ENCODE measurements at places on chromosomes 3 and 15.
A peak's percentile ranks its signal among the peaks of the same experiment; 100 is the strongest.

DNA sequence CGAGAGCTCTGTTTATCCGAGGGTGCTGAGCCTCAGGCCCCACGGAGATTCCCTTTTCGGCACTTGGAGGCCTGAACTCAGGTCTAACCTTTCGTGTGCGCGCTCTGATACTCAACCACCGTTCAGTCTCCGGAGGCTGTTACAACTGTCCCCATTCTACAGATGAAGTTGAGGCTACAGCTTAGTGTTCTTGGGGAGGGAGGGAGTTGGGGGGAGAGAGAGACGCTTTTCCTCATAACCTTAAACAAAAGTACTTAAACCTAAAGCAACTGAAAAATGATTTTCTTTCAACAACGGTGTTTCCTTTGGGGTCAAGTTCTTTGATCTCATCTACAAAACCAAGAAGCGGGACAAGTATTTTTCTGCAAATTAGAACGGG, 952 bp upstream of the CHST2 start:
- no peak for DNase-seq

- peak; percentile 74 for DNase-seq
These were observed 18.8 kb downstream of the PSTPIP1 start for GRCh38 chr15:77013776-77014131.

- no peak for DNase-seq
These were observed 88.9 kb upstream of the PTX3 start for GRCh38 chr3:157347577-157348303.

DNA sequence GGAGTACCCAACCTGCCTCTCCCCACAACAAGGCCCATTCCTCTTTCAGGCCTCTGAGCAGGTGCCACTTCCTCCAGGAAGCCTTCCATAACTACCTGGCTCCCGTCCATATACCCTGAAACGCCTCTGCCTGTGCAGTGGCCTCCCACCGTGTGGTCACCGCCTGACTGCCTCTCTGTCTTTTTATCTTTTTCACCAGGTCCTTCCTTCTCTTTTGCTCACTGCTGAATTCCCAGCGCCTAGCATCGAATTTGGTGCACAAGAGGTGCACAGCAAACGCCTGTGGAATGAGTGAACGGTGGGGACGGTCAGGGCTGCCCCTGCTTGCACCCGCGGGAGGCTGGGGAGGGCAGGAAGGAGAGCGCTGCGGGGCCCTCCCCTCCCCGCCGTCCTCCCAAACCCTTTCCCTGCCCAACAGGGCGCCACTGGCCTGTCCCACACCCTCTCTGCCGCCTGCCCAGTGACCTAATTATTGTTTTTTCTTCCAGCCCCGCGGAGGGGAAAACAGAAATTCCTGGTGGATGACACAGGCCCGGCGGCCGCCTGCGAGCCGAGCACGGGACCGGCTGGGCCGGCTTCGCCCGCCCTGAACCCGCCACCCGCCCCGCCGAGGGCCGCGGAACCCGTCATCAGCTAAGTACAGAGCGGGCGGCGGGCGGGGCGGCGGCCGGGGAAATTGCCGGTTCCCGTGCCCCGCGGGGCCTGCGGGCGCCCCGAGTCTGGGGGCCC, 140.1 kb downstream of the SMAD6 start:
- DNase-seq = peak; percentile 8

GRCh38 chr15:94743668-94744067, 512.3 kb downstream of the MCTP2 start:
- DNase-seq = no peak

DNA sequence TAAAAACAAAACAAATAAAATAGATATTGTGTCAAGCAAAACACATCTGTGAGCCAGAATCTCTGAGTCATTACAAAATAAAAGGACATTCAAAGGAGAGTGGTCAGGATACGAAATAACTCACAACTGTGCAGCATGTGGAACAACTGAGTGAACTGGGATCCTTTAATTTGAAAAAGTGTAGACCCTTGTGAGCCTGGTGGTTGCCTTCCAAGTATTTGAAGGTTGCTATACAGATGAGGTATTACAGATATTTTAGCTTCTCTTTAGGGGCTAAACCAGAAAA, 26.7 kb downstream of the KCNMB2 start:
- no peak for DNase-seq

- no peak for DNase-seq
These were observed 2.9 kb downstream of the MYD88 start for GRCh38 chr3:38141173-38141951.

DNA sequence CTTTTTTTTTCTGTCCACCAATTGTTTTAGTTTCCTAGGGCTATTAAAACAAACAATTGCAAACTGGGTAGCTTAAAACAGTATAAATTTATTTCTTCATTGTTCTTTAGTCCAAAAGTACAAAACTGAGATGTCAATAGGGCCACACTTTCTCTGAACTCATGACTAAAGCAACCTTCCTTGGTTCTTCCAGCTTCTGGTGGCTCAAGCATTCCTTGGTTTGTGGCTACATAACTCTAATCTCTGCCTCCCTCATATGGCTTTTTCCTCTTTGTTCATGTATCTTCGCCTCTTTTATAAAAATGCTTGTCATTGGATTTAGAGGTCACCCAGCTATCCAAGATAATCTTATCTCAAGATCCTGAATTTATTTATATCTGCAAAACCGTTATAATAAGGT, 914.5 kb upstream of the EPHA6 start:
- no peak for DNase-seq

DNA sequence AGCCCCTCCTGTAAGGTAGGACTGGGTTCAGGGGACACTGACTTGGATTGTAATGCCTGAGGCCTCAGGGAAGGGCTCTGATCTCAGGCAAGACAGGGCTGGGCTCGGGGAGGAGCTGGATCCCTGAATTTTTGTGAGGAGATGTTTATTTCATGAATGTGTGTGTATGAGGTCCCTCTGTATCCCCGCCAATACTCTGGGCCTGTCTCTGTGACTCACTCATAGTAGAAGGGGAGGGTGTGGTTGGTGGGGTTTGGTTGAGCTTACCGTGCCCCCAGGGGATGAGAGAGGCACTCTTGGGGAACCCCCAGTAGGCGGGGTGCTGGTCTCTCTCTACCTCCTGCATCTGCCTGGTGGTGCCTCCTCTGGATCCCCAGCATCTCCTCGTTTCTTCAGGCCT, 28.1 kb downstream of the RPSA start:
- DNase-seq = no peak

DNA sequence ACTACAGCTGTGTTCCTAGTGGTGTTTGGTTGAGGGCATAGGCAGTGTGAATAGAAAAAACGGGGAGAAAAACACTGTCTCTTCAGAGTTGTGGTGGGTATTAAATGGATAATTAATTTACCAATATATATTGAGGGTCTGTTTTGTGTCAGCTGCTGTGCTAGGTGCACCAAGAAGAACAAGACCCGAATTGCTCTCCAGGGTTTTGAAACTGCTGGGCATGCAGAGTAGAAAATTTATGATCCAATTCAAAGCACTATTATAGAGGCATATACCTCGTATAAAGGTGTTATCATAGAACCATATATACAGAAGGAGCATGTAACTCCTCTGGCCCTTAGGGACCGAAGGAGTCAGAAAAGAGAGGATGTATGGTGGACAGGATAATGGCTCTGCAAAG, 1.6 kb upstream of the NMD3 start:
- DNase-seq = no peak

- no peak for DNase-seq
These were observed 257.5 kb upstream of the LRTM1 start for GRCh38 chr3:55185380-55185779.

- DNase-seq = no peak
These were observed 256.2 kb upstream of the IL12A start for GRCh38 chr3:159732172-159733111.

DNA sequence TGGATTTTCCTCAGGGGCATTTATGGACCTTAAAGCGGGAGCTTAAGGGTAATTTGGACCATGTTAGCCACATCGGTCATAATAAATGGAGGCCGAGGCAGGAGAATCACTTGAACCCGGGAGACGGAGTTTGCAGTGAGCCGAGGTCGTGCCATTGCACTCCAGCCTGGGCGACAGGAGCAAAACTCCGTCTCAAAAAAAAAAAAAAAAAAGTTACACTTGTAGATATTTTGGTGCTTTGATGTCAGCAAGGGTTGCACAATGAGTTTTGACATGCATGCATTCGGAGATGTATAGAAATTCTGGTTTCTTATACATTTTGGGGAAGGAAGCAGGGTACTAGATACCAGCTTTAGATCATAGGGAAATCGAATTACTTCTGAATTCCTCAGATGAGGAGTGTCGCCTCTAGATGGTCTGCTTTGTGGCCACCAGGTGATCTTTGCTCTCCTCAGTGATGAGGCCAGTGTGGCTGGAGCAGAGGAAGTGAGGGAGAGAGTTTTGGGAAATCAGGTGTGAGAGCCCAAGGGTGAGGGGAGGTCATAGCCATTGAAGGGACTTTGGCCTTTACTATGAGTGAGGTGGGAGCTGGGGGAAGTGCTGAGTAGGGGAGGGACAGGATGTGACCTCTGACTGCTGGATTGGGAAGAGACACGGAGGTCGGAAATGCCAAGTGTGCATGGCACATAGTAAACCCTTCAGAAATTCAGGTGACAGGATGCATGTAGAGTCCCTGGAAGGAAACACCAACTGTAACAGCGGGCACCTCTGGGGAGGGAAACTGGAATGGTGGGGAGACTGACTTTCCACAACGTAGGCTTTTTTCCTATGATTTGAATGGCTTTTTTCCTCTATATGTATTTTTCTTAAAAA, 8.4 kb upstream of the RBSN start:
- DNase-seq = no peak

- no peak for DNase-seq
These were observed 103.6 kb upstream of the ICE2 start for GRCh38 chr15:60582370-60583036.

DNA sequence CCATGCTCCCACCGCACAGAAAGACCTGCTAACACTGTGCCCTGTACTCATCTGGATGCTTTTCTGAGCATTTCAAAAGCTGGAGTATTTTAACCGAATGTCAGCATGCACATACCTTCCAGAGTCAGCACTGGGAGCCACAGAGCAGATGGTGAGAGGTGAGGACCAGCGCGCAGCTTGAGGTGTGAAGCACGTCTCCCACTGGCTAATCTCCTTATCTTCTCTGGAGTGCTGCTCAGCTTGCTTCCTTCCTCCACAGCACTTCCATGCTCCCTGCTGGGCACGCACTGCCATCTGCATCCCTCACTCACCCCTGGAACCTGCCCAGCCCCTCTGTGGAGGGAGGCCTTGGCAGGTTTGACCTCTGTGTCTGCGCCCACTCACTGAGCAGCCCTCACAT, at the start of gene GNB5:
TSS of gene GNB5 (minus strand) at position 186 of the 400 bp plus-strand sequence. CDS start 6,716 bp downstream, outside the sequence.
- DNase-seq = no peak

DNA sequence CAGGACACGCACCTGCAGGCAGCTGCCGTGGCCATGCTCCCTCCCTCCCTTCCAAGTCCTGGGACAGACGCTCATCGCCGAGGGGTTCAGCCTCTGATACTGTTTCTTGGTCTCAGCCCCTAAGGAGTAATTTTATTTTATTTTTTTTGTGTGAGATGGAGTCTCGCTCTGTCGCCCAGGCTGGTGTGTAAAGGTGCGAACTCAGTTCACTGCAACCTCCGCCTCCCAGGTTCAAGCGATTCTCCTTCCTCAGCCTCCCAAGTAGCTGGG, 53.7 kb downstream of the ADAMTS7 start:
- DNase-seq = no peak

DNA sequence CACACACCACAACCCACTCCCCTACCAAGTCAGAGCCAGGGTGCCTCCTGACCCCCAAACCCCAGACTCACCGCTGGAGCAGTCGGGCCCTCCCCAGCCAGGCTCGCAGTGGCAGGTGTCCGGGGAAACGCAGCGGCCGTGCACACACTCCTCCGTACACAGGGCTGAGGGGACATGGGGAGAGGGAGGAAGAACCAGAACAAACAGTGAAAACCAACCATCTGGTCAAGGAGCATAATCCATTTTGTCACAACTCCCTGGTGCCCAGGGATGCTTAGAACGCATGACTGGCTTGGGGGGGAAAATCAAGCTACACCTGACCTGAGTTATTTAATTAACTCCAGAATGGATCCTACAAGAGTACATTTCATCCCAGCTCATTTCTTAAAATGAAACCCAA, 159.2 kb downstream of the MEGF11 start:
- DNase-seq = no peak

DNA sequence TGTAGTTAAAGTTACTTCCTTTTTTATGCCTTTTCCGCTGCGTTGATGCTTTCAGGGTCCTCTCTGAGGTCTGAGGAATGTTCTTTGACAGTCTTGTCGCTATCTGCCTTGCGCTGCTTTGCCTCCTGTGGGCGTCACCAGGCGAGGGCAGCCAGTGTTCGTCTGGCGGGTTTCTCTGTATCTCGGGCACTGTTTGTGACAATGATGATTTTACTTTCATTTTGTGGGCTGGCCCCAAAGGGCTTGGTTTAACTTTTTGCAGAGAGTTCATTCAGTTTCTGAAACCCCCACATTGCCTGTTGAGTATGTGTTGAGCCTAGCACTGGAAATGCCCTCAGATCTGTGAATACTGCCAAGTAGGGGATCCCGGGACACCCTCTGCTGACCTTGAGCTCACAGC, 24.6 kb upstream of the SACM1L start:
- peak; percentile 46 for DNase-seq

- DNase-seq = no peak
These were observed 95.7 kb upstream of the CHRM5 start for GRCh38 chr15:33872416-33873106.

DNA sequence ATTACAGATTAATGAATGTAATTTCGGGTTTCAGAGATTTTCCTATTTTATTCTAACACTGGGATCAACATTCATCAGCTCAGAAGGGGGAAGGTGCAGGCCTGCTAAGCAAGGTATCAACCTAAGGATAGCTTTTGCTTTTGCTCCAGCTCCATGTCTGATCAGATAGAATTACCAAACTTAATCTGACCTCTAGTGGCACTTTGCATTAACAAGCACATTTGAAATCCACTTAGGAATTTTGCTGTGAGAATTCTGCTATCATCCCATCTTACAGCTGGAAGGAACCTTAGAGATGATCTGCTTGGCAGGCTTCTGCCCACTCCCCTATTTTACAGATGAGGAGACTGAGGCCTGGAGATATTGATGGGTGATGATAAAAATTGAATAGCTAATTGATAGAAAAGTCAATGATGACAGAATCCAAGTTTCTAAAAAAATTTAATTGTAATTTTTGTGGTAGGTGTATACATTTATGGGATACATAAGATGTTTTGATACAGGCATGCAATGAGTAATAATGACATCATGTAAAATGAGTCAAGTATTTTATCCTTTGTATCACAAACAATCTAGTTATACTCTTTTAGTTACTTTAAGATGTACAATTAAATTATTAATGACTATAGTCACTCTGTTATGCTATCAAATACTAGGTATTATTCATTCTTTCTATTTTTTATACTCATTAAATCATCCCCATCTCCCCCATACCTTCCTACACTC, 209.2 kb upstream of the ZPLD1 start:
- DNase-seq = no peak

DNA sequence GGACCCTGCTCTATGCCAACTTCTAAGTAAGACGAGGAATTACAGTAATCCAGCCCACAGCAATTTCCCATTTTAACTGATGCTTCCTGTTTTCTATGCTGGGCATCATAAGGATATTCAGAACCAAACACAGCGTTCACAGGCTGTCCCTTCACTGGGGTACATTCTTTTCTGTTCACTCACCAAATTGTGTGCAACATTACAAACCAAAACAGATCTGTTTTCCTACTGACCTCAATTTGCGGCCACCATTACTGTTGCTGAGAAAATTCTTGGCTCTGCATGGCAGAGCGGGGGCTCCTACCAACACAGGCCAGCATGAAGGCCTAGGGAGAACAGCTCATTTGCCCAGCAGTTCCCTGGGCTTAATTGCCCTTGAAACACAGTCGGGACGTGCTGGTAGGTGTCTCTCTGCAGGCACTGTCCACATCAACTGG, 76.5 kb downstream of the MYO1E start:
- no peak for DNase-seq

Measured in T-helper 9 cell (primary cell).